Activated naive CD8-positive, alpha-beta T cell treated with anti-CD3 and anti-CD28 coated beads, Interleukin-2, amount 10 ng/mL, durations not matched to agents 7 days and 5 days (primary cell): ENCODE measurements at places on chromosomes 11 and 22. TPM values are rescaled to one million over a fixed set of nuclear protein-coding genes. Genes with fewer than 3 reads are reported as not detected.

The NRXN2 gene
- 0.36 TPM for total RNA-seq

The GGT1 gene
- total RNA-seq, result 25.4 TPM

The SMIM38 gene
- 0.31 TPM for total RNA-seq

The PAK1 gene
- total RNA-seq, result 83.6 TPM

The MIOX gene
- total RNA-seq, result not detected

The PDGFB gene
- 7.2 TPM for total RNA-seq

The SYCE3 gene
- 0.79 TPM for total RNA-seq

DNA sequence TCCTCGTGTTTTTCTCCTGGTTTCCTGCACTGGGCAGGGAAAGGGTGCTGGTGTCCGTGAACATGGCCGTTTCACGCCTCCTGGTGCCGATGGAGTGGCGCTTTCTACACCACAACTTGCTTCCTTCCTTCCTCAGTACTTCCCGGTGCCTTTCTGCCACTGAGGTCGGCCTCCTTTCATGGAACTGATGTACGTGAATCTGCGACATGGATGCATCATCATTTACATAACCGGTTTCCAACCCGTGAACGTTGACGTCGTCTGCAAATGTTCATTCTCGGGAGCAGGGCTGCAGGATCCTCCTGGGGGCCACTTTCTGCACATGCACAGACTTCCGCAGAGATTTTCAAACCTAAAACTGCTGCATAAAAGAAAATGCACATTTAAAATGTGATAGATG lies 474.4 kb downstream of the BRD1 start:
- no peak overlapping the region for H3K27ac ChIP-seq
- no peaks in the 10 kb centered on the region for H3K36me3 ChIP-seq
- H3K27me3 ChIP-seq, result peaks cover 8% of the 10 kb centered on the region
- no peaks in the 10 kb centered on the region for H3K4me1 ChIP-seq

DNA sequence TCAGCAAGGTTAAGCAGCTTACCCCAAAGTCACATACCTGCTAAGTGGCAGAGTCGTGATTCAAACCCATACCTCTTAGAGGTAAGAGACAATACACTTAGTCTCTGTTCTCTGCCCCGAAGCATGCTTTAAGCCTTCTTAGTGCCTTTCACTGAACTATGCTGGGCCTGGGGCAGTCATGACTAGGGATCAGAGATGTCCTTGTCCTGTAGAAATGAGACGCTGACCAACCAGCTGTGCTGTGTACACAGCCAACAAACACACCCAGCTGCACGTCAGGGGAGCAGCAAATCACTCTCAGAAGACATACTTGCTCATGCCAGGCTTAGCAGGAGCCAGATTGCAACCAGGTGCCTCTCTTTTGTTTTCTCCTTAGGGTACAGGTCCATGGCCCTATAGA lies 255.7 kb downstream of the BUD13 start:
- DNase-seq, result no peak
- H3K4me3 ChIP-seq, result no peak overlapping the region
- no peak overlapping the region for H3K27ac ChIP-seq
- peaks cover 3% of the 10 kb centered on the region for H3K27me3 ChIP-seq
- H3K4me1 ChIP-seq, result no peaks in the 10 kb centered on the region

DNA sequence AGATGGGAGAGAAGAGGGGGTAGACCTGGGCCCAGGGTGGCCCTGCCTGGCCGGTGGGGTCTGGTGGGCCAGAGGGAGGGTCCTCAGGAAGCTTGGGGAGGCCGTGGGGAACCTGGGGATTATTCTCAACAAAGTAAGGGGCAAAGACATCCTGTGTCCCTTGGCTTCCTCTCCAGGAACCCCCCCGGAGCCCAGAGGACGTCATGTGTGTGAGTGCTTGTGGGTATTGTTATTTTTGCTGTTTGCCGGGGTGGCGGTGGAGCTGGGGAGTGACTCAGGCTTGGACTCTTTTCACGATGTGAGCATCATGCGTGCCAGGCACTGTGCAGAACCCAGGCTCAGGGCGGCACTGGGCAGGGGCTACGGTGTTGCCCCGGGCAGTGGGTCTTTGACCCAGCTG lies 982 bp upstream of the SHANK3 start:
- no peaks in the 10 kb centered on the region for H3K36me3 ChIP-seq
- H3K27ac ChIP-seq, result no peak overlapping the region
- H3K27me3 ChIP-seq, result peaks cover 64% of the 10 kb centered on the region
- peaks cover 5% of the 10 kb centered on the region for H3K4me1 ChIP-seq
- DNase-seq, result no peak

DNA sequence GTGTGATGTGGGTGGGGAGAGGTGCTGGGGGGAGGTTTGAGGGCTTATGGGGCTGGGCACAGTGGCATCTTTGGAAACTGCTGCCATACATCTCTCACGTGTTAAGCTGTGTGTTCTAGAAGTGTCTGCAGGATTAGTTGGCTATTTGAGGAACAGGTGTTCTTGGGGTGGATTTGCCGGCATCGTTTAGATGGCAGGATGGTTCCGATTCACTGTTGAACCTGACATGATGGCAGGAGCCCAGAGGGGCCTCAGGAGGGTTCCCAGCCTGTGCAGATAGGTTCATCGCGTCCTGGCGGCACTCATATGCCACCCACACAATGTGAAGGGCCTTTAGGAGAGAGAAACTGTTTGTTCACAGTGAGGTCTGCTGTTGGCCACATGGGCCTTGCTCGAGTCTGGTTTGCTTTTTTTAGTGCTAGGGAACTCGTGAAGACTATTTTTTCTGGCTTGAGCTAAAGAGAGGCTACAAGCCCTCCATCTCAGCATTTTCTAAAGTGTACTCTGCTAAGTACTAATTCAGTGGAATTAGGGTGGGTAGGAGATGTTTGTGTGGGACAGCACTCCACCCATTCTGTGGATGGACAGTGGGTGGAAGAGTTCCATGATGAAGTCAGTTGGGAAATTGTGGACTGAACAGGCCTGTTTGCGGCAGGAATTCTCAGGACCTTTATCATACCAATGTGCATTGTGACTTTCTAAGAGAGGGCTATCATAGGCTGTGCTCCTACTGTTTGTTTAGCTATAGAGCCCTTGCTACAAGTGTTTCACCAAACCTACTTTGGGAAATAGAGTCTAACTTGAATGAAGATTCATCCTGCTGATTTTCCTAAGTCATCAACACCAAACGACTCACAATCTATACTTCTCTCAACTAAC lies 55.4 kb upstream of the PLET1 start:
- H3K27me3 ChIP-seq, result no peaks in the 10 kb centered on the region
- H3K27ac ChIP-seq, result no peak overlapping the region
- H3K4me3 ChIP-seq, result no peak overlapping the region
- DNase-seq, result no peak
- peaks cover 10% of the 10 kb centered on the region for H3K36me3 ChIP-seq
- H3K4me1 ChIP-seq, result peaks cover 2% of the 10 kb centered on the region

DNA sequence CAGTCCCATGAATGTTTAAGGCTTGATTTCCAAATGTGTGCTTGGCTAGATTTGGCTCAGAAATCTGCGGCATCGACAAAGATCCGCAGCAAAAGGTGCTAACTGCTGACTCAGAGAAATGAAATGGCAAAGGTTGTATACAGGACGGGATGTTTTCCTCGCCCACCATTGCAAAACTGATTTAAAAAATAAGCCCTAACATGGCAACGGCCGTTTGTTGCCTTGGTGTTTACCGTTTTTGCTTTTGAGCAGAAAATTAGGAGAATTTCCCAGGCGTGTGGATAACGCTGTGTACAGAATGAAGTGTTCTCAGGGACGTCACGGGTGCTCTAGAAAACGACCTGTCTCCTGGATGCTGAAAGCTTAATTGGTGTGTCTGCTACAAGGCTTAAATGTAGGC lies 70.2 kb downstream of the ARHGAP8 start:
- no peak for DNase-seq
- no peaks in the 10 kb centered on the region for H3K36me3 ChIP-seq
- no peak overlapping the region for H3K27ac ChIP-seq
- peaks cover 2% of the 10 kb centered on the region for H3K27me3 ChIP-seq
- peaks cover 3% of the 10 kb centered on the region for H3K4me1 ChIP-seq

DNA sequence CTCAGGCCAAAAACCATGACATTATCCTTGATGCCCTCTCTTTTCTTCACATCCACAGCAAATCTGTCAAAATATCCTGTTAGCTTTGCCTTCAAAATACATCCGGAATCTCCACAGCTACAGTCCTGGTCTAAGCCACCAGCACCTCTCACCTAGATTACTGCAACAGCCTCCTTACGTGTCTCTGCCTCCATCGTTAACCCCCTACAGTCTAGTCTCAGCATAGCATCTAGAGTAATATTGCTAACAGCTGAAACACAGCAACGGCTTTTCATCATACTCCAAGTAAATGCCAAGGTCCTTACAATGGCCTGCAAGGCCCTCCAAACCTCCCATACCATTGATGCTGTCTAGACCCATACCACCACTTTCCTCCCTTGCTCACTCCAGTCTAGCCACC lies 4.4 kb downstream of the TSG101 start:
- DNase-seq, result no peak
- H3K4me3 ChIP-seq, result no peak overlapping the region
- H3K4me1 ChIP-seq, result peaks cover 19% of the 10 kb centered on the region
- H3K36me3 ChIP-seq, result peaks cover 14% of the 10 kb centered on the region

GRCh38 chr11:70712471-70712870 lies 314.1 kb downstream of the CTTN start:
- H3K4me3 ChIP-seq, result no peak overlapping the region
- DNase-seq, result no peak
- H3K27ac ChIP-seq, result no peak overlapping the region
- no peaks in the 10 kb centered on the region for H3K36me3 ChIP-seq
- H3K27me3 ChIP-seq, result peaks cover 10% of the 10 kb centered on the region
- peaks cover 3% of the 10 kb centered on the region for H3K4me1 ChIP-seq

- H3K27me3 ChIP-seq, result peaks cover 2% of the 10 kb centered on the region
- H3K4me3 ChIP-seq, result no peak overlapping the region
- no peak for DNase-seq
- H3K4me1 ChIP-seq, result no peaks in the 10 kb centered on the region
- H3K27ac ChIP-seq, result no peak overlapping the region
These were observed 200.4 kb downstream of the RAB38 start for GRCh38 chr11:87974797-87975196.

DNA sequence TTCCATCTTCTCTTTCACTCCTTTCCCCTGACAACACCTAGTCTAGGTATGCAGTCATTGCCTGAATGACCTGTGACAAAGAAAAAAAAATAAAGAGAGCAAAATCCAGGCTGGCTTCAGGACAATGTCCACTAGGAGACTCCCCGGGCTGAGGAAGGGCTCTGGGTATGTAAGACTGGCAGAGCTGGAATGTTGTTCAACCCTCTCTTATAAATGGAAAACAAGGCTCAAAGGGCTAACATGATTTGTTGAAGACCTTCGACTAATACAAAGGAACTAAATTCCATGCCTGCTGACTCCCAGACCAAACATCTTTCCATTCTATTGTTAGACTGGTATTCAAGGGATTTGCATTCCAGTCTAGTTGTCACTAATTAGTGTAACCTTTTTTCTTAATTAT lies 122.2 kb downstream of the ARL14EP start:
- no peak for DNase-seq
- H3K36me3 ChIP-seq, result no peaks in the 10 kb centered on the region
- no peaks in the 10 kb centered on the region for H3K4me1 ChIP-seq
- H3K4me3 ChIP-seq, result no peak overlapping the region
- H3K27me3 ChIP-seq, result no peaks in the 10 kb centered on the region

- no peak overlapping the region for H3K4me3 ChIP-seq
- H3K36me3 ChIP-seq, result no peaks in the 10 kb centered on the region
- H3K4me1 ChIP-seq, result no peaks in the 10 kb centered on the region
- no peak for DNase-seq
- no peaks in the 10 kb centered on the region for H3K27me3 ChIP-seq
These were observed 19.4 kb upstream of the GAL start for GRCh38 chr11:68664906-68665305.

GRCh38 chr11:109849946-109850345 lies 243.2 kb upstream of the ZC3H12C start:
- H3K27ac ChIP-seq, result no peak overlapping the region
- no peak for DNase-seq
- no peaks in the 10 kb centered on the region for H3K4me1 ChIP-seq
- H3K36me3 ChIP-seq, result no peaks in the 10 kb centered on the region
- no peak overlapping the region for H3K4me3 ChIP-seq

DNA sequence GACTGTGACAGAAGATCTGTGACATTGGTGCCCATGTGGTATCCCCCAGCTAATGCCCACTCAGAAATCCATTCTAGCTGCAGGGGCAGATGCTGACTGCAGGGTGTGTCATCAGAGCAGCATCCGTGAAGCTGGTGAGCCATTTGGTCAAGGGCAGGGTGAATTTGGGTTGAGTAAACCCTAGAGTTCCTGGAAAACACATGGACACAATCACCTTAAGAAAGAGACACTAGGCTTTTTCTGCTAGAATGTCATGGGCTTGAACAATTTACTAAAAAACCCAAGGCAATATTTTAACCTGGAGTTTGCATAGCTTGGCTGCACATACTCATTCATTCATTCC lies 100.0 kb downstream of the ADAMTS15 start:
- H3K27ac ChIP-seq, result no peak overlapping the region
- DNase-seq, result no peak
- no peak overlapping the region for H3K4me3 ChIP-seq
- H3K27me3 ChIP-seq, result peaks cover 9% of the 10 kb centered on the region
- H3K36me3 ChIP-seq, result no peaks in the 10 kb centered on the region
